ENCODE measurements at places on chromosomes 5 and 9.

- DNase-seq: no peak
These were observed 800 bp upstream of the KCNN2 start for GRCh38 chr5:114360816-114361723.

DNA sequence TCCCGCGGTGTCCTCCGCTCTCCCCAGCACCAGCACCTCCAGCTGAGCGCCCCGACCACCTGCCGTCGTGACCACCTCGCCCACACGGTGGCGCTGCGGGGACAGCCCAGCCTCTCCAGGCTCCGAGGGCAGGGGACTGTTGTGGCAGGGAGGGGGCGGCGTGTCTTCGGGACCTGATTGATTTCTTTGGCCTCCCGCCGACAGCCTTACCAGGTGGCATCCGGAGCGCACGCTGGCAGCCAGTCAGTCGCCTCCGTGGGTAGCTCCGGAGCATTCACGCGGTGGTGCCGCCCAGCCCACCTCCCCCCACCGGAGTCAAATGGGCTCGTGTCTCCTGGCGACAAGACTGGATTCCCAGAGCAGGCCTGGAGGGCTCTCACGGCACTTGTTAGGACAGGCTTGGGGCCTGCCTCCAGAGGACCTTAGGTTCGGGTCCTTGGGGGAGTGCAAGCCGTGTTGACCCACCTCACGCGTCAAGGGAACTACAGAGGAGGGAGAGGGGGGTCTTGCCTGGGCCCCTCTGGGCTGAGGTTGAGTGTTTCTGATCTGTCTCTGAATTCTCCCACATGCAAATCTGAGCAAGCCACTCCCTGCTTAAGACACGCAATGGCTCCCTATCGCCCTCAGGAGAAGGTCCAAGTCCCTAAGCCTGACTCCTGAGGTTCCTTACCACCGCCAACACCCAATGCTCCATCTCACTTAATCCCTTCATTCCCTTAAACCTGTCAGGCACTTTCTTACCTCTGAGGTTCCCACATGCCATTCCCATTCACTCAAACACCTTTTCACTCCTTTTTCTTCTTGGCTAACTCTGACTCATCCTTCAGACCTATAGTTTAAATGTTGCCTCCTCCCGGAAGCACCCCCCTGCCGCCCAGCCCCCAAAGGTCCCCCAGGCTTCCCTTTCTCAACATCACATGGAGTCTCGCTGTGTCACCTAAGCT, 51.2 kb upstream of the GGTA1 start:
- peak; percentile 65 for DNase-seq

DNA sequence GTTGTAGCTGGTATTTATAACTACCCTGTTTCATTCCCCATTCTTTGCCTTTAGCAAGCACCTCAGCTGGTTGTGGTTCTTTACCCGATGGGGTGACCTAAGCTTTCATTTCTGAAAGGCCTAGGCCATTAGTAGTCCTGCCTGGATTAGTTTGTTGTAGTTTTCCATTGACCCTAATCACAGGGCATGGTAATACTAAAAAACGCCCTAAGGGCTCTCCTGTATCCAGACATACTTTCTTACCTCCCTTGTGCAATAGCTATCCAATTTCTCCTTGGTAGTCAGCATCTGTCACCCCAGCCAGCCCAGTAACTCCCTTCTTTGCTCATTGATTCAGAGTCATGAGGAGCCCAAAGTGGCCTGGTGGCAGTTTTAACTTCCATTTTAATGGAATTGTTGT, 24.0 kb downstream of the TMOD1 start:
- no peak for DNase-seq

GRCh38 chr5:137666901-137667300, 69.0 kb downstream of the KLHL3 start:
- no peak for DNase-seq

DNA sequence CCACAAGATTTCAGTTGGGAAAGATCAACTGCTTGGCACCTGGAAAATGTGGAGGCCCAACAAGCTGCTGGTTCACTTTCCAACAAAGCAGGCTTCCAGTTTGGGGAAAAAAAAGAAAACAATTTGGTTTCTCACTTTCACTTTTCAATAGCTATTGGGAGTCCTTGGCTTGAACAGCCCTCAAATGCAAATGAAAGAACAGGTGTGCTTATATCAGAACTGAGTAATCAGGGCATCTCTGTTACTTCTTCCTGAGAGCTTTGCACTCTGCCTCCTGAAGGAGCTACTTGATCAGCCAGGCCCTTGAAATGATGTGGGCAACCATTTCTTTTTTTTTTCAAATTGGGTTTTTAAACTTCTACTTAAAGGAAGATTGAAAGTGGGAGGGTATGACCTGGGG, 73.5 kb downstream of the MFAP3 start:
- no peak for DNase-seq

DNA sequence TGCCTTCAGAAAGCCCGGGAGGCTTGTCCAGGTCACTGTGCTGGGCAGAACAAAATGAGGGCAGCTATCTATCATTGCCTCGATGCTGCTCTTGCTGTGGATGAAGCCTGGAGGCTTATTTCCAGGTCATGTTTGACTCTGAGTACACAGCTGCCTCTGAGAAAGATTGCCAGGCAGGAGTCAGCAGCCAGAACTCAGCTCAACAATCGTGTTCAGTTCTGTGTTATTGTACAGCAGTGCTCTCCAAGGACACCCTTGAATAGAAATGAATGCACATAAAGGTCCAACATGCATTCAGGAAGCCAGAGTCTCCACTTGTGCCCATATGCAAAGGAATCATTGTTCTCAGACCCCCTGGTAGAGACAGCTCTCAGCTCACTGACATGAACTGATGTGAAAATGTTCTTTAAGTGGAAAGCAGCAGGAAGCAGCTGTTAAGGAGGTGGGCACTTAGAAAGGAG, 61.7 kb upstream of the ZFR start:
- peak; percentile 39 for DNase-seq

GRCh38 chr5:111143910-111144309, 51.8 kb downstream of the WDR36 start:
- no peak for DNase-seq

DNA sequence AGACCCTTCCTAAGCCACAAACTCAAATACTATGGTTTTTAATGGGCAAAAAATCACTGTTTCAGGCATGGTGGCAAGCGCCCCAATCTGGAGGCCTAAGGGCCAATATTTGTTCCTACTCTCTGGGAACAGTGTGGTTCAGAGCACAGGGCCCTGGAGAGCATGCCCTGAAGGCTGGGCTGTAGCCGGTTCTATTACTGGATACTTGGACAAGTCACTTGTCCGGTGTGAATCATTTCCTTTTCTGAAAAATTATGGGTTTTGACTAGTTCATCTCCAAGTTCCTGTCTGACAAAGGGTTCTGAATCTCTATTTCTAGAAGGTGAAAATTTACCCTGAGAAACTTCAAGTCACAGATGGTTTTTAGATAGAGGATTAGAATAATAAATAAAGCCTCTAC, 75.0 kb downstream of the OTULIN start:
- no peak for DNase-seq

DNA sequence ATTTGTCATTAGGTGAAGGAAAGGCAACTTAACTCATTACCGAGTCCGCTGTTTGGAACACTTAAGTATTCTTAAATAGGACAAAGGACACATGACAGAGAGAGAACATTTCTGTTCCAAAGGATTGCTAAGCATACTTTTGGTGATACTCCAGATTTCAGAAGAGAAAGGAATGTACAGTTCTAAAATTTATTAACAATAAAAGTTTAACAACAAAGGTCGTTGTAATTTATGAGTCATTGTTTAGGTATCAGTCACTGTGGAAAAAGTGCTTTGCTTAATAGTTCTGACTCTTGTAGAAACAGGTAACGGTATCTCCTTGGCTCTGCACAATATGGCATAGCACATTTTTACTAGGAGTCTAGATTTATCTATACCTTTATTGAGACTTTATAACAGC, 36.3 kb upstream of the PAM start:
- DNase-seq: no peak

GRCh38 chr9:132372177-132373095, 17.6 kb upstream of the SETX start:
- no peak for DNase-seq

DNA sequence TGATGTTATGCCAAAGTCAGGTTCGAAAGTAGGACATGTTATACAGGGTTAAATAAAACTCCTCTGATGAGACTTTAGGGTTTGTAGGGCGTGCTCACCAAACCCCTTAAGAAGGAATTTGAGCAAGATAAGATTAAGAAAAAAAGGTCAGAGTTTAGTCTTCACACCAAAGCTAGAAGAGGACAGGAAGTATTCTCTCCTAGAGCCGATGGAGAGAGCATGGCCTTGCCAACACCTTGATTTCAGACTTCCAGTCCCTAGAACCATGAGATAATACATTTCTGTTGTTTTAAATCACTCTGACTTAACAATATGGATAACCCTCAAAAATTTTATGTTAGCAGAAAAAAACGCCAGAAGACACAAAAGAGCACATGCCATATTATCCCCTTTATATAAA, 16.3 kb upstream of the PLCXD3 start:
- DNase-seq: no peak

DNA sequence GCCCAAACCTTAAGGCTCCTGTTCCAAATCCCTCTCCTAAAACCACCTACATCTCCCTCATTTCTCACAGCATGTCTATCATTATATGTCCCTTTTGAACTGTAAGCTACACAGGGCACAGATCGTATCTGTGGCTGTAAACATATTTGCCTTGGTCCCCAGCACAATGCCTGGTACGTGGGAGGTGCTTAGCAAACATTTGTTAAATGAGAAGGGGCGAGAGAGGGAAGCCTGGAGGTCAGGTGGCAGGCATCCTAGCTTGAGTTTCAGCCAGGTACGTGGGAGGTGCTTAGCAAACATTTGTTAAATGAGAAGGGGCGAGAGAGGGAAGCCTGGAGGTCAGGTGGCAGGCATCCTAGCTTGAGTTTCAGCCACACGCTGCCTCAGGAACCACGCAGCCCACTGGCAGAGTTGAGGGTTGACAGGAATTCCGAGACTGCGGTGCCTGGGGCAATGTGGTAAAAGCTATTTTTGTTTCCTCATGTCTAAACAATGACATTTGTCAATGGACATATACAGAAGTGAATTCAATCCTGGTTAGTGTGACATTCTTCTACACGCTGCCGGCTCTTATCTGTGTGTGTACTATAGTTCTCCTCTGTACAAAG, 113.6 kb downstream of the EFNA5 start:
- no peak for DNase-seq

GRCh38 chr5:32736842-32737241, 25.7 kb downstream of the NPR3 start:
- no peak for DNase-seq

GRCh38 chr9:96510258-96510657, 60.3 kb downstream of the HABP4 start:
- DNase-seq: no peak

DNA sequence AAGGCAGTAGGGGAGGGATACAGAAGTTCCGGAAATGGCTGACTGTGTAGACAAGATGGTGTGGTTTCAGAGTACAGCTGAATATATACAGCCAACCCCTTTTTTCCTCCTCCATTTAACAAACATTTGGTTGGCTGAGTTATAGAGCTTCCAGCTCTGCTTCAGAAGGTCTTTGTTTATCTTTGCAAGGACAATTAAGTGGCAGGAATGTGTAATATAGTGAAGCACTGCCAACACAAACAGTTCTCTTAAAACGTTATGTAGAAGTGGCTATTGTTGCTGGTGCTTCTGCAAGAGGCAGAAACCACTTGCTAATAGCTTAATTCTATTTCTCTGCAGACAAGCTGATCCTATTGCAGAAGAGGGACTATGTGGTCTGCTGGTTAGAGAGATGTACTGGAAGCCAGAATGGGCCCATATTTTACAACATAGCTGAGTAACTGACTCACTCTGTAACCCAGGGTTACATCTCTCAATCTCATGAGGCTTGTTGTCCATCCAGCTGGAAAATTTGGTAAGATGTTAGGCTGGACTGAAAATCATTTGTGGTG, 62.7 kb upstream of the OSMR start:
- DNase-seq: peak; percentile 80

- DNase-seq: no peak
These were observed 1014.0 kb upstream of the SEMA6A start for GRCh38 chr5:117588611-117589010.

GRCh38 chr5:67333171-67333570, 136.6 kb upstream of the CD180 start:
- DNase-seq: no peak

- DNase-seq: no peak
These were observed 46.6 kb downstream of the MVB12B start for GRCh38 chr9:126373241-126373640.

DNA sequence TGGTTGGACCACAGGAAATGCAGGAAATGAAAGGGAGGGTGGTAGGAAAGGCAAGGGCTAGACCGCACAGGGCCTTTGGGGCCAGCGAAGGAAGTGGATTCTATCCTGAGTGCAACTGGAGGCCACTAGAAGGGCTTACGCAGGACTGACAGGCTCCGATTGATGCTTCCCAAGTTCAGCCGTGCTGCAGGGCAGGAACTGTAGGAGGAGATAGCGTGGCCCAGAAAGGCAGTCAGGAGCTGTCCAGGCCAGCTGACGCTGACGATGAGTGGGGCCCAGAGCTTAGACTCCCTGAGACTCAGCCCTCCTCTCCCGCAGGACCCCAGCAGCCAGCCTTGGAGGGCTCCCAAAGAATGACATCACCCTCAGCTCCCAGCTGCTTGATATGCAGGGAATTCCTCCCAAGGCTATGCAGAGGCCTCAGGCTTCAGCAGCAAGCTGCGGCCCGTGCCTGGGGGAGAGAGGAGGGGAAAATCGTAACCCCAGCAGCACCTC, 48.8 kb downstream of the KCNIP1 start:
- DNase-seq: no peak

- no peak for DNase-seq
These were observed 68.6 kb upstream of the LRRTM2 start for GRCh38 chr5:138943599-138944173.

GRCh38 chr9:3898461-3899218, 372.8 kb upstream of the RFX3 start:
- DNase-seq: no peak

- no peak for DNase-seq
These were observed 386.0 kb upstream of the KLF4 start for GRCh38 chr9:107875571-107875980.

DNA sequence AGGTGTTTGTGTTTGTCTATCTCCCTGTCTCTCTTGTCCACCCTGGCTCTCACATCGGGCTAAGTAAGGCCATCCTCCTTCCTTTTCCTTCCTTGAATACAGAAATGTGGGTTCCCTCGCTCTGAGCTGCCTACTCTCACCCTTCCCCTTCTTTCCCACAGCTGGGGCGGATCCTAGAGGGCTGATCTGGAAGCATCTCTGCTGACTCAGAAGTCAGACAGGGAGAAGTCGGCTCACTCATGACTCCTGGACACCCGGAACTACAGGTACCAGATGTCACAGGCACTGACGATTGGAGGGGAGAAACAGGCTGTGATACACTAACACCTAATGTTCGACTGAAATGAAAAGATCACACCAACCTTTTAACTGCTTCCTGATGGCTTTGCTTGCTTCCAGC, 41.3 kb downstream of the PTPN3 start:
- DNase-seq: no peak

DNA sequence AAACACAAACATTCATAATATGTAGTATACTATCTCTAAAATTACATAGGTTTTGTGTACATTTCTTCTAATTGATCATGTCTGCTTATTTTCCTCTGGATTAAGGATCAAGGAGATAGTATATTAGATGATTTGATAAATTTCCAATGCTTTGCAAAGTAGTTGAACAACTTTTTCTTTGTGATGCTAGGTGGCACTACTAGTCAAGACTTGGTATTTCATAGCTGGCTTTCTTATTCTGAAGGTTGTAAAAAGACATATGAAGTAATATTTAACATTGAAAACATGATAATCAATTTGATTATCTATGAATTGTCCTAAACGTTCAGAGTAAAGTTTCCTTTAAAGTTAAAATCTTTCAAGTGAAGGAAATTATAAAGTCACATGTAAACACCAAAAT, 106.1 kb upstream of the FGF10 start:
- DNase-seq: no peak

Measured in NCI-H774 (cell line).